A549 treated with Mapracorat at 1 μM for 4 hours (cell line): ENCODE measurements at places on chromosomes 11 and 22. TPM values are rescaled to one million over a fixed set of nuclear protein-coding genes. Genes with fewer than 3 reads are reported as not detected.

The LRRN4CL gene
- total RNA-seq: 0.06 to 0.24 TPM (median 0.09 TPM) in 4 of 5 replicates, not detected in the other

The MYRF gene
- total RNA-seq: 14.2 to 21.4 TPM (median 18.9 TPM) in 5 replicates

The MPPED2 gene
- not detected in 5 replicates for total RNA-seq

The ESAM gene
- 10.9 to 15.1 TPM (median 13.5 TPM) in 5 replicates for total RNA-seq

The OSM gene
- 0.12 TPM in 1 of 5 replicates, not detected in the others for total RNA-seq

The MOGAT2 gene
- not detected in 5 replicates for total RNA-seq

The NNMT gene
- total RNA-seq: 311 to 397 TPM (median 365 TPM) in 5 replicates

The PNPLA5 gene
- 0.06 TPM in 1 of 5 replicates, not detected in the others for total RNA-seq

The DEPDC7 gene
- 6.7 to 8.7 TPM (median 7.3 TPM) in 5 replicates for total RNA-seq

The SLC22A8 gene
- total RNA-seq: not detected in 5 replicates

The E2F8 gene
- 5.5 to 7.4 TPM (median 6.3 TPM) in 5 replicates for total RNA-seq
